Naive thymus-derived CD8-positive, alpha-beta T cell (primary cell): ENCODE measurements at places on chromosomes 12 and 14.

DNA sequence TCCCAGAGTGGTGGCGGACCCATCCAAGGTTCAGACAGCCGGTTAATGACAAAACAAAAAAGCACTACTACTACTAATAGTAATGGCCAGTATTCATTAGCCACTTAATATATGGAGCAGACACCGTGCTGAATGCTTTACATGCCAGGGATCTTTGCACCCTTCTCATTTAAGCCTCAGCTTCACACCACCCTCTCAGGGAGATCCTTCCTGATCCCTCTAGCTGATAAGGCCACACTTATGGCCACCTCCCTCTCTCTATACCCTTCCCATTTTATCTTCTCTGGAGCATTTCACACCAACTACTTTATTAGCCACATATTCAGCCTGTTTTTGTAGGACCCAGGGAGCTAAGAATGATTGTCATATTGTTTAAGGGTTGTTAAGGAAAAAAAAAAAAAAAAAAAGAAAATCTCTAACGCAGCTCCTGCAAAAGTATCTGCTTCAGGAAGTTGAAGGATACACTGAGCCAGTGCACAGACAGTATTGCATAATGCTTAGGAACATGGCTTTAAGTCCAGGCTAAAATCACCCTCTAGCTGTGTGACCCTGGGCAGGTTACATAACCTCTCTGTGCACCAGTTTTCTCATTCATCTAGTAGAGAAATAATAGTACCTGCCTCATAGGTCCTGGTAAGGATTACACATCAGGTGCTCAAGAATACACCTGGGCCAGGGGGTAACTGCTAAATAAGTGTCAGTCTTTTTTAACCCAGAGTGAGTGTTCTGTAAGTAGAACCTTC, 29.4 kb downstream of the NUAK1 start:
- no peak for DNase-seq

DNA sequence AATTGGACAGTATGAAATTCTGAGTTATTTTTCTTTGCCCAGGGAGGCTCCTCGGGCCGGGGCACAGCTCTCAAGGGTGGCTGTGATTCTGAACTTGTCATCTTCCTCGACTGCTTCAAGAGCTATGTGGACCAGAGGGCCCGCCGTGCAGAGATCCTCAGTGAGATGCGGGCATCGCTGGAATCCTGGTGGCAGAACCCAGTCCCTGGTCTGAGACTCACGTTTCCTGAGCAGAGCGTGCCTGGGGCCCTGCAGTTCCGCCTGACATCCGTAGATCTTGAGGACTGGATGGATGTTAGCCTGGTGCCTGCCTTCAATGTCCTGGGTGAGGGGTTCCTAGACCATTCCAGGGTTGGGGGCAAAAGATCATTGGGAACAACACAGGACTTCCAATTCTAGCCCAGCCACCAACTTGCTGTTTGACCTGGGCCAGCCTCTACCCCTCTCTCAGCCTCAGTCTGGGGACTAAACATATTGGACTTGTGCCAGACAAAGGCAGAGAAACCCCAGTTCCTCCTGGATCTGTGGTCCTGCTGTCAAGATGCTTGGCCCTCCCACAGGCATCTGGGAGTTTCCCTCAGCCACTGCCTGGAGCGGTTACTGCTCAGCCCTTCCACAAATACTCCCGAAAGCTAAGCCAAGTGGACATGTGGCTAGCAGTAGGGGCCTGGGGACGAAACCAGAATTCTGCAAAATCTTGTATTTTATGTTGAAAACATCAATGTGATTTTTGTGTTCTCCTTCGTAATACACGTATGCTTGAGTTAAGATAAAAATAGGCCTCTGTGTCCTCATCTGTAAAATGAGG, 3.5 kb downstream of the OAS3 start:
- DNase-seq = no peak

GRCh38 chr12:66438601-66439000, 136.3 kb downstream of the HELB start:
- no peak for DNase-seq

- DNase-seq = no peak
These were observed 25.5 kb upstream of the PCED1B start for GRCh38 chr12:47053961-47054360.

GRCh38 chr14:68312884-68313610, 479.8 kb downstream of the ZFP36L1 start:
- DNase-seq = no peak
